NCI-H1694 treated with DMSO at 0.1 percent for 48 hours (cell line): ENCODE measurements at places on chromosomes 3 and 15.

GRCh38 chr3:62975566-62975965 is 100.3 kb upstream of the CADPS start:
- DNase-seq, result no peak

DNA sequence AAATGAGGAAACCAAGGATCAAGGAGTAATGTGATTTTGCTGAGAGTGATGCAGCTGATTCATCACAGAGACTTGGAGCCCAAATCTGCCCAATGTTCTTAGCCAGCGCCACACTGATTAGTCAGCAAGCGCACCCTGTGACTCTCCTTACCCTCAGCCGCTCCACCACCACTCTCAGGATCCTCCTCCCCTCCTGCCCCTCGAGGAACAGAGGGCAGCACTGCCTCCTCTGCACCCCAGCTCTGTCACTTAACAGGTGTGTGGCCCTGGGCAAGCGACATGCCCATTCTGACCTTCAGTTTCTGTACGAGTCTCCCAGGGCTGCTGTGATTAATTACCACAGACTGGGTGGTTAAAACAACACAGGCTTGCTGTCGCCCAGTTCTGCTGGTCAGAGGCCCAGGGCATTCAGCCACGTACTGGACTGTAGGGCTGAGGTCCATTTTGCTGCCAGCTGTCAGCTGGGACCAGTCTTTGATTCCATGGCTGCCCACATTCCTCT is 36.1 kb upstream of the HRH1 start:
- DNase-seq, result no peak

DNA sequence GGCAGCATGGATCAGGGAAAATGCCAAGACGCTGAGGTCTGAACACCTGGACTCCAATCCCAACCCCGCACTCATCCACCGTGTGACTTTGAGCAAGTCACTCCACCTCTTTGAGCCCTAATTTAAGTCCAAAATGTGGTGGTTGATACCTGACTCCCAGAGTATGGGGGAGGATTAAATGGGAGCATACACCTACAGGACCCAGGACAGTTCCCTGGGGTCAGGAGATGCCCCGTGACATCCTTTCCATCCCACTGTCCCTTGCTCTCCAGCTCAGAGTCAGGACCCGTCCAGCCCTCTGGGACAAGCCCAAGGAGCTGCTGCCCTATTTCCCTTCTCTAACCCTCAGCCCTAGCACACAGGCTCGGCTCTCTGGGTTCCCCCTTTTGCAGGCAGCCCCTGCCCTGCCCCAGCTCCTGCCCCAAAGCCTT is 276.4 kb downstream of the XXYLT1 start:
- DNase-seq, result no peak

- no peak for DNase-seq
These were observed 41.6 kb upstream of the ROPN1 start for GRCh38 chr3:124033360-124034015.

DNA sequence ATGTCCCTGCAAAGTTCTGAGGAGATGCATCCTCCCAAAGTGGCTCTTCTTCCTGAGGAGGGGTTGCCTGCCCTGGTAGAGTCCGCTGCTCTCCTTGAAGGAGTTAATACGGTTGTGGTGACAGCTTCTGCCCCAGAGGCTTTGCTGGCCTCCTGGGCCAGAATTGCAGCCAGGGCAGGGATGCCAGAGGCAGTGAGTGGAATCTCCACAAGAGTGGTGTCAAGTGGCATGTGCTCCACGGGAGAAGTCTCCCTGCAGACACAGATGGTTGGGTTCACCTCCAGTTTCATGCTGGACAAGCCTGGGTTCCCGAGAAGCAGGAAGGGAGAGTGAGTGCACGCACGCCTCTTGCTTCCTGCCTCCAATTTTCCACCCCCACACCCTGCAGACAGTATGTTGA is 105.5 kb downstream of the SLC25A26 start:
- no peak for DNase-seq

GRCh38 chr15:38242055-38242454 is 10.6 kb upstream of the SPRED1 start:
- no peak for DNase-seq

DNA sequence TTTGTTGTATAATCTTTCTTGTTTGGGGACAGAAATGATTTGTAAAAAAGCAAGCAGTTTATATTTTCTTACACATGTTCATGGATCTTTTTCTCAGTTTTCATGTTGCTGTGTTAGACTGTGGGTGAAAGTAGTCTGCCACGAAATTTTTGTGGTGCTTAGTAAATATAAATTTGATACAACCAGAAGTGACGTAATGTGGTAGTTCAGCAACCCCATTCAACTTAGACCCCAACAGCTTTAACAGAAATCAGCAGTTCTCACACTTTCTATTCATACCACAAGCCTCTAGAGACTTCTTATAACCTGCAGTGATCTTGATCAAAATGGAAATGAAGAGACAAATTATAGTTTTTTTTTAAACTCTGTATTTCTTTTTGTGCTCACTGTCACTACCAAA is 120.2 kb upstream of the IGSF10 start:
- no peak for DNase-seq

GRCh38 chr3:135538123-135538522 is 427.4 kb upstream of the PPP2R3A start:
- DNase-seq, result no peak

GRCh38 chr3:111676211-111677006 is 81.3 kb upstream of the ZBED2 start:
- DNase-seq, result no peak

DNA sequence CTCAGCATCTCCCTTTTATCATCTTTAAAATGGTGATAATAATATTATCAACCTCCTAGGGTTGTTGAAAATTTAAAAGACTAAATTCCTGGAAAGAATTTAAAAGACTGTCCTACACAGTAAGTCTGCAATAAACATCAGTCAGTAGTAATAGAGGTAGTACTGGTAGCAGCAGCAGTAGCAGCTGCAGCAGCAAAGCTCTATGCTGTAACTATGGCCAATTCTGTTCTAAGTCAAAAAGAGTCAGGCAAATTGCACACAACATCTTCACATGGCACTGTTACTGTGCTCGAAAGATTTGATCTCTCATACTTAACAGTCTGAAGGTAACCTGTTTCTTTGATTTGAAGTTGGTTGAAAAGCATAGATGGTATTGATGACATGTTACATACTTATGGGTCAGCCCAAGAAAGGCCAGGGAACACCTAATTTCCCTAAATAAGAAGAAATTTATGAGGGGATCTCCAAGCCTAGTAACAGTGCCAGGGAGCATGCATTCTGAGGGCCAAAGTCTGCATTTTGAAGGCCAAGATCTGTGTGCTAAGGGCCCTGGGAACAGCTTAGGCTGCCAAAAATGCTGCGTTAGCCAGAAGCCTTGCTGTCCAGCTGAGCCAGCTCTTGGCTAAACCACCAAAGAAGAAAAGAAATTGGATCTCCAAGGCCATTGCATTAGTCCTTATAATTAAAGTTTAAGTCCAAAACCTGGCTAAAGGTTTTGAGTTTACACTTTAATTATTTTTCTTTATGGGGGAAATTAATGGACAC is 68.2 kb downstream of the SIDT1 start:
- no peak for DNase-seq

DNA sequence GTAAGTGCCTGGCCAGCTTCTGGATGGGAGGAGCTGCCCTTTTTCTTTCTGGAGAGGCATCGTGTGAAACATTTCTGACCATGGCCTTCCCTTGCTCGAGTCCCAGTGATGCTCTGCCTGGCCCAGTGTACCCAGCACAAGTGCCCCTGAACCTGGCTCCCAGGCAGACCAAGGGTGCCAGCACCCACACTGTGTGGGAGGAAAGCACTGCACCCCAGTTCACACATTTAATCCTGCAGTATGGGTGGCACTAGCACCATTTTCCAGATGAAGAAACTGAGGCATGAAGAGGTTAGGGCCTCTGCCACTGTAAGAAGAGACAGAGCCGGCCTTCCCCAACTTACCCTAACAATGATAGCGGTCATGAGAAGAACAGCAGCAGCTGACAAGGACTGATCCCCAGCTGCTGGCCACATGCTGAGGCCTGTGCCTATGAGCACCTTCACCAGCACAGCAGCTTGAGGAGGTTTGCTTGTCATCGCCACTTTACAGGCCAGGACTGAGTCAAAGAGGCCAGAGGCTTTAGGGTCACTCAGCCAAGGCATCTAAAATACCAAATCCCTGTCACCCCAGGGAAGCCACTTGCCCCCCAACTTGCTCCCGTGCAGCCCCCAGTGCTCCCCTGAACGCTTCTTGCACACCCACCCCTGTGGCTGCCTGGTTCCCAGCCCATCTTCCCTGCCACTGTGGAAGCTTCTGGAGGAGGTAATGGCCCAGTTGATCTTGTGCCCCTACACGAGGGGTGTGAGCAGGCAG is 15.0 kb downstream of the PRR23E start:
- DNase-seq, result no peak

- DNase-seq, result no peak
These were observed 155.7 kb downstream of the LPP start for GRCh38 chr3:188309437-188310269.

- peak; percentile 24 for DNase-seq
These were observed 932 bp upstream of the TP53BP1 start for GRCh38 chr15:43493703-43494472.

- no peak for DNase-seq
These were observed 53.7 kb upstream of the ABHD17C start for GRCh38 chr15:80641384-80641783.

DNA sequence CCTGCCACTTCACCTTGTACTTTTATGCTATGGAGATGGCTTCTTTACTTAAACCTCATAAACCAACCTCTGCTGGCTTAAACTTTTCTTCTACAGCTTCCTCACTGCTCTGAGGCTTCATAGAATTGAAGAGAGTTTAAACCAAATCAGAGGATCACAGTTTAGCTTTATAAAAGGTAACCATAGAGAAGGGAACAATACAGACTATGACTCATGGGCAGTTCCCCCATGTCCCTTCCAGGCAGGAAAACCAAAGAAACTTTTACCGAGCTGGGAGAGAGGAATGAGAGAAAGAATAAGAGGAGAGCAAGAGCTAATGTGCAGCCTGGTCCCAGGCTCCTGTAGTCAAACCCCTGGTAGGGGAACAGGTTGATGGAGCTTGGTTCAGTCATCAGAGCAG is 53.9 kb upstream of the NEDD4 start:
- DNase-seq, result no peak

GRCh38 chr3:128620268-128620691 is 30.3 kb downstream of the RPN1 start:
- no peak for DNase-seq

DNA sequence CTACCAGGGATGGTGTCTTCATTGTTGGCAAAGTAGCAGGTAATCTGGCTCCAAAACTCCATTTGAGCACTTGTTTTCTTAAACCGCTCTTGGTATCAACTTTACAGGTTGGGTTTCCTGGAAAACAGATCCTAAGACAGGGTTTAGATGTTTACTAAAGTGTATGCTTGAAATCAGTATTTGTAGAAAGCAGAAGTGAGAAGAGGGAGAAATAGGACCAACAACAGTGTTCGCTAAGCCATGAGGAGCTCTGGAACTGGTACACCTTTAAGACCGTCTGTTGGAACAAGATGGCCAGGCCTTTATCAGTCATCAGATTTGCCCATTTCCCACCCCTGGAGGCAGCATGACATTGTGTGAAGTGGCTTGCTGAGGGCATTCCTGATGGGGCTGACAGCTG is 171.0 kb upstream of the COL8A1 start:
- no peak for DNase-seq

DNA sequence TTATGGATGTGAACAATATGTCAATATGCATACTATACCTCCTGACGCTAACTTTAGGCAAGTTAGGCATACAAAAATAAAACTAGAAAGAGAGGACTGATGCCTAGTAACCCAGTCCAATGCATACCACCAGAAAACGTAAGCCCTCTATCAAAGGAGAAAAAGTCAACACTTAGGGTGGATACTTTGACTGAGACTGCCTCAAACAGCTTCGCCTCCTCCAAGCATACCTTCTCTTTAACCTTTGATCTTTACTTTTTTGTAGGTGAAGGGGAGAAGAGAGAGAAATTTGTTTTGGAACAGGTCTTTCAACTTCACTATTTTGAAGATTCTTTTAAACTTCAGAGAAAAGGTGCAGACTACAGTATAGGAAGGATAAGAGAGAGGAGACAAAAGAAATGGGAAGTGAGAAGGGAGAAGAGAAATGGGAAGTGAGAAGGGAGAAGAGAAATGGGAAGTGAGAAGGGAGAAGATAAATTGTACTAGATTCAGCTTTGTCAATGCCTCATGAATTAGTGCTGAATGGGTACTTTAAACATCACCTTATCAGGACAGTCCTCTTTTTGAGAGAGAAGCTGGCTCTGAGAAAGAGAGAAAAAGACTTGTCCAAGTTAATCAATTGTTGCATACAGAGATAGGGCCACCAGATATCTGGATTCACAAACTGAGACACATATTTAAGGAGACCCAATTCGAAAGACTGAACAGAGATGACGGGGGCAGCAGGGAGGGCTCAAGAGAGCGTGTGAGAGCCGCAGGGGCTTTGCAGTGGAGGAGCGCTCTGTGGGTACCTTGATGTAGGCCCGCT is 1.0 kb downstream of the P3H2 start:
- no peak for DNase-seq

GRCh38 chr3:183725387-183725786 is 27.8 kb downstream of the YEATS2 start:
- no peak for DNase-seq

DNA sequence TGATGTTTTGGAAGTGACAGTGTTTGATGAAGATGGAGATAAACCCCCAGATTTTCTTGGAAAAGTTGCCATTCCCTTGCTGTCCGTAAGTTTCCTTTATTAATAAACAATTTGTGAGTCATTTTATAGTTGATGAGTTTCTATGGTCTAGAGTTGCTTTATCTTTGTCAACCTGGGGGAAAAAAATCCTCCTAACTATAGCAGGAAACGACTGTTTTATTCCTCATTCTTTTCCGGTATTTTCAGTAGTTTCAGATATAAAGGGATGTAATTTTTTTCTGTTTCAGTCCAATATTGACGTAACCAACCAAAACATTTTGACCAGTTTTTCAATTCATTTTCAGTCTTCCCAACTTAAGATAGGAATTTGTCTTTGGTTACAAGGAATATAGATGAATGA is 154.1 kb downstream of the MCTP2 start:
- DNase-seq, result no peak

DNA sequence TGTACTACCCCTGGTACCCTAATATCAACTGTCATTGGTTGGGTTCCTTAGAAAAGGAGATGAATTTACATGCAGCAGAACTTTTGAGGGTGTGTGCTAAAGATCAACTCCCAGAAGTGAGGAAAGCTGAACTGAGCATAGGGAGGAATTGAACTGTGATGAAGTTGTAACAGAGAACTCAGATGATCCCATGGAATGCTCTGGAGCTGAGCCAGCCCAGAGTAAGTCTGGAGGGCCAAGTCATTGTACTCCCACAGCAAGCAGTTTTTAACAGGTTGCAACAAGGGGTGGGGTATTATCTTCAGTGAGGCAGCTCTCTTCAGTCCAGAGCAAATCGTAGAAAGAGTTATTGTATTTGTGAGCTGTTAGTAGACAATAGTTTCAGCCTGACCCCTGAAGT is 572.3 kb downstream of the PYDC2 start:
- no peak for DNase-seq
